NCI-H510A treated with DMSO at 0.1 percent for 48 hours (cell line): ENCODE measurements at places on chromosomes 2 and 18.

DNA sequence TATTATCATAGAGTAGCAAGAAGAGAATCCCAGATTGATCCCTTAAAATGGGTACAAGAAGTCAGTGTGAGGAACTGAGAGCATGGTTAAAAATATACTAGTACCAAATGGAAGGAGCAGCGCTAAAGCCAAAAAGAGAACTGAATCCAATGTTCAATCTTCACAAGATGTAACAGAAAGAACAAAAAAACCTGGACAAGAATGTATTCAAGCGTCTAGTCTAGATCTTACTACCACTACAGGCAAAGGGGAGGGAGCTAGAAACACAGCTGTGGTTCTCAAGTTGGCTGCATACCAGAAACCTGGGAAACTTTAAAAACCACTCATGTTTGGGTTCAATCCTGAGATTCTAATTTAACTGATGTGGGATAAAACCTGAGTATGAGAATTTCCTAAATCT is 57.5 kb downstream of the PIAS2 start:
- DNase-seq = no peak

DNA sequence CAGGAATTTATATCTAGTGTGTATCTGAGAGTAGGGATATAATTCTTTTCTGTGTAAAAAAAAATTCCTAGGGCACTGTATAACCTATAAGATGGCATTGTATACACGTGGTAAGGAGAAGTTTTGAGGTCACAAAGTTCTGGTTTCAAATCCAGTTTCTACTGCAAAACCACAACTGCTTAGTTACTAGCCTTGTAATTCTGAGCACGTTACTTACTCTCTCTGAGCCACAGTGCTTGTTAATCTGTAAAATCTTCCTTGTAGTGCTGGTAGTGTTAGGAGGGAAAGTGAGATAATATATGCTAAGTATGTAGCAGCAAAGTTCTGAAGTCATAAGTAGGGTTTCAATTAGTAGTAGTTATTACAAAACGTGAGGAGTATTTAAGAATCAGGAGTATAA is 175.4 kb downstream of the SATB2 start:
- no peak for DNase-seq

DNA sequence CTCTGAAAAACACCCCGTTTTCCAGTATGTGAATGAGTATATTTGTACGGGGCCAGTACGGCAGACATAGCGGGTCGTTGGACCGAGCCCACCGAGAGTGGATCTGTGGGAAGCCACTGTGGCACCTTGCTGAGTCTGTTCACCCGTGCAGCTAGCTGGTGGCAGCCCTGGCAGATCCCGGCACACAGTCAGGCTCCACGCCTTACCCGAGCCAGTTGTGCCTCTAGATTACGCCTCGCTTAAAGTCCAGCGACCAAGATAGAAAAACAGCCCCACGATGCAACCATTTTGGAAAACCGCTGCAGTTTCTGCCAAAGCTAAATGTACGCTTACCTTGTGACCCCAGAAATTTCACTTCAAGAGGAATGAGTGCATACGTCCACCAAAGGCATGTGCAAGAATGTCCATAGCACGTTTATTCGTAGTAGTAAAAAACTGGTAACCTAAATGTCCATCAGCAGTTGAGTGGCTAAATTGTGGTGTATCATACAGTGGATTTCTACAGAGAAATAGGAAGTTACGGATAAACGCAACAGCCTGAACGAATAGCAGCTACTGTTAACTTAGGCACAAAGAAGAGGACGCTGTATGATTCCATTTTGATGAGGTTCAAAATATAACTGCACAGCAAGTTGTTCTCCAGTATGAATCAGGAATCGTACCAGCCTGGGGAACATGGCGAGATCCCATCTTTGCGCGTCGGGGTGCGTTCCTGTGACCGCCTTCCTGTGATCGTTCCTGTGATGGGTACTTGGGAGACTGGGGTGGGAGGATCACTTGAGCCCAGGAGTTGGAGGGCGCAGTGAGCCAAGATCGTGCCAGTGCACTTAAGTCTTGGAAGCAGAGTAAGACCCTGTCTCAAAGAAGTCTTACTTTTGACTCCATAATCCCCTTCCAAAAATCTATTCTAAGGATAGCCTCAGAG is 688 bp upstream of the WDR33 start:
- peak; percentile 86 for DNase-seq

GRCh38 chr2:79910643-79911042 is 393.9 kb downstream of the LRRTM1 start:
- no peak for DNase-seq

DNA sequence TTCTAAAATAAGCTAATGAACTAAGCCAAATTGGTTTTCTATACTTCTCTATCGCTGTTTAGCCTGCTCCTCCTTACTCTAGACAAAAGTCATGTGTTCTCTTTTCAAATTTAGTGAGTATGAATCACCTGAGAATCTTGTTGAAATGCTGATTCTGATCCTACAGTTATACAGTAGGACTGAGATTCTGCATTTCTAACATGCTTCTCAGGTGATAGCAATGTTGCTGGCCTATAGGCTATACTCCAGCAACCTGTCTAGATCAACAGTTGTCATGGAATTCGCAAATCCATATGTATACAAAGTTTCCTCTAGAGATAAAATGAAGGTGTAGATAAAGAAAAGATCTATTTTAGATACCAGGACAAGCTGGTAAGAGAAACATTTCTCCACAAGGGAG is 62.9 kb downstream of the MEMO1 start:
- DNase-seq = no peak

- DNase-seq = no peak
Measured at GRCh38 chr2:54598347-54599325, 124.8 kb upstream of the EML6 start.

DNA sequence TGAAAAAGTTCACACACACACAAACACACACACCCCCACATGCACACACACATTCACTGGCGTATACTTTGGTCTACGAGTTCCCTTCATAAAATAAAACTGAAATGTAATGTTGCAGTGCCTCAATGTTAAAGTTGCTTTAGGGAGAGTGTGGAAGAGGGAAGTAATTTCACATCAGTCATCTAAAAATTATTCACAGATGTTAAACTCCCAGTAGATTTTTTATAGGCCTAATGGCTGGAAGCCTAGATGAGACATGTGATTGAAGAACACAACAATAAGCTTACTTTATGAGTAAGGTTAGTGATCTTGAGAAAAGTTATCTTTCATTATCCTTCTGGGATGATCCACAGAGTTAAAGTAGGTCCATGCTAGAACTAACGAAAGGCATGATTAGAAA is 506.7 kb upstream of the CNTNAP5 start:
- DNase-seq = no peak

- no peak for DNase-seq
Measured at GRCh38 chr2:231626449-231626848, 33.8 kb downstream of the TEX44 start.

DNA sequence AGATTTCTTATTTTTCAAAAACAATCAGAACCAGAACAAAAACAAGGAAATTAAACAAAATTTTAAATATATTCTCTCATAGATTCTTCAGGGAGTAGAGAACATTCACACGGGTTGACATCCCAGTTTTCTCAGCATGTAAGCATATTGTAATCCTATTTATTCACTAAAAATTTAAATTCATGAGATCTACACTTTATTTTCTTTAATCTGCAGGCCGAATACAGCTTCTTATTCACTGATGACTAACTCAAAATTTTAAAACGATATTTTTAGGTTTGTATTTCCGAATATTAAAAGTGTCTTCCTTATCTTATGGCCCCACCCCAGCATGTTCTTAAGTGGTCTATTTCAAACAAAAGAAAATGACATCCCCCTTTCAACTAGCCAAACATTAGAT is 262.4 kb downstream of the MEIS1 start:
- no peak for DNase-seq

DNA sequence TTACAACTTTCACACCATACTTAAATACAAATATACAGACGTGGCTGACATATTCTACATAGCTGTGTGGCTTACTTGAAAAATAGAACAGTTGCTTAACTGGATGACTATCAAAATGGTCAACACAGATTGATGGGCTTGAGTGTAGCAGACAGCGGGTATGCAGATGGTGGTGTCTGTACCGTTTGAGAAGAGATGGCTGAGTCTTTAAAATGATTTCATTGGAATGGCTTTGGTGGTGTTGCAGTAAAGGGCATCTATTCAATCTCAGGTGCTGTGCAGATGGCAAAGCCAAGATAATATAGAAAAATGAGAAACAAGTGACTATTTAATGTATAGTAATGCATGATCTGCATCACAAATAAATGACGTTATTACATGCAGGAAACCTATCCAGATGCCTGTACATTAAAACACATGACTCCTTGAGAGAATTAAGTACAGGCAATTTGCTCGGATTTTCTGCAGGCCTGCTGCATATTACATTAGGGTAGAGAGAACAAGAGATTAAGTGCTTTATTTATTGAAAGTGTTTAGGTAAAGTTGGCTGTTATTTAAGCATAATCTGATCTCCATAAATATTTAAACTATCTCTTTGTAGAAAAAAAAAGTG is 68.5 kb downstream of the AGPS start:
- no peak for DNase-seq

DNA sequence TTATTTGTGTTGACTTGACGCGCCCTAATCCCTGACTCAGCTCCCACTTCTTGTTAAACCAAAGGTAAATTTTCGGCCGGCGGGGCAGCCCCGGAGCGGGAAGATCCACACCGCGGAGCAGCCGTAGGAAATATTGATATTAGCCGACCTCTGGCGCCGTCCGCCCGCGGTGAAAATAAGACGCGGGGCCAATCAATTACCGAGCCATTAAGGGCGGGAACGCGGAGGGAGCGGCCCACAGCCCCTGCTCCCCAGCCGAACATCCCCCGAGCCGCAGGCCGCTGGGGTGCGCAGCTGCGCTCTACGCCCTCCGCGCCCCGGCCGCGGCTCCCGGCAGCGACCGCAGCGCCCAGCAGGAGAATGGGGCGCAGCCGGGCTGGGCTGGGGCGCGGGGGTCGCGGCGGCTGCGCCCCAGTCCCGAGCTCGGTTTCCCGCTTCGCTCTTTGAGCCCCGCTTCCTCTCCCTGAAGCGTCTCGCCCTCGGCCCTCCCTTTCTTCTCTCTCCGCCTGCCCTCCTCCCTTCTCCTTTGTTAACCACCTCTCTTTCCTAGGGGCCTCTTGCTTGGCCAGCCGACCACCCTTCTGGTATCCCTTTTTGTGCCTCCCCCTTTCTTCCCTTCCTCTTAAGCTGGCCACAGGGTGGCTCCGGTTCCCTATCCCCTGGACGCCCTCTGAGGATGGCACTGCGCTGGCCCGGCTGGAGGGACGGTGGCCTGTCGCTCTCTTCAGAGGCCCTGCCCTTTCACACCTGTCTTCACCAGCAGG is 40.9 kb downstream of the CELF4 start:
- no peak for DNase-seq

DNA sequence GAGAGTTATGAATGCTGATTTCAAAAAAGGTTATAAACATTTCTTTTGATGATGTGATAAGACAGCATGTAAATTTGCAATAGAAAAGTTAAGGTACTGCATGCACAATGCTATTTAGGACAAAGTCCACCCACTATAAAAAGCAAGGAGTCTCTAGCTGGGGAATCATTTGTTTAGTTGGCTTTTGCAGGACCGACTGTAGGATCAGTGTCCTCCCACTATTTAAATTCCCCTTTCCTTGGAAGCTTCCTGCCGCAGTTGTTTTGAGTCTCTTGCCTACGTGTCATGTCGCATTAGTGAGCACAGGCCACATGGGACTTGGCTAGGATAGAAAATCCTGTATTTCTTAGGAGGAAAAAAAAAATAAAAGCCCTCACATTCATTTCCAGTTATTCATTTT is 13.1 kb downstream of the QPCT start:
- DNase-seq = no peak

DNA sequence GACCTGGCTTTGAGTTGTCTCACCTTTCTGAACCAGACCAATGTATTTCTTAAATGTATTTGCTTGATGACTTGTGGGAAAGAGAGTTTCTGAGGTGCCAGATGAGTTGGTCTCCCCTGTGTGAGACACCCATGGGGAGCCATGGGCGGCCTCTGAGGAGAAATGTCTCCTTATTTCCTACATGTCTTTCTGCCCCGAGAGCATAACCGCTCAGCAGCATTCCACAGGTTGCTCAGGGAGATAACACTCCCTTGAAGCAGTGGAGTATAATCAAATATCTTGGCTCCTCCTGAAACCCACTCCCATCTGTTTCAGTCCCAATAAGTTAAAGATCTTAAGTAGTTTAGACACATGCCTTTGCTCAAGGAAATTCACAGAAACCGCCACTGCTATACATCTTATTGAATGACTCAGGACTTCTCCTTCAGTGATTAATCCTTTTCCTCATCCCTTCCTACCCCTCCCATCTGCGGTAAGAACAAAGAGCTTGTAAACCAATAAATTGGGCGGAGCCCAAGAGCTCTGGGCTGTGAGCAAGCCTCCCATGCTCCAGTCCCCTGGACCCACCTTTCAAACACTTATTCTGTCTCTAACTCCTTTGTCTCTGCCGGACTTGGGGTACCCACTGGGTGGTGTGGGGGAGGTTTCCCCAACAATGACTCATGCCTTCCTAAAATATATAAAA is 285.5 kb upstream of the LRRTM4 start:
- DNase-seq = no peak

DNA sequence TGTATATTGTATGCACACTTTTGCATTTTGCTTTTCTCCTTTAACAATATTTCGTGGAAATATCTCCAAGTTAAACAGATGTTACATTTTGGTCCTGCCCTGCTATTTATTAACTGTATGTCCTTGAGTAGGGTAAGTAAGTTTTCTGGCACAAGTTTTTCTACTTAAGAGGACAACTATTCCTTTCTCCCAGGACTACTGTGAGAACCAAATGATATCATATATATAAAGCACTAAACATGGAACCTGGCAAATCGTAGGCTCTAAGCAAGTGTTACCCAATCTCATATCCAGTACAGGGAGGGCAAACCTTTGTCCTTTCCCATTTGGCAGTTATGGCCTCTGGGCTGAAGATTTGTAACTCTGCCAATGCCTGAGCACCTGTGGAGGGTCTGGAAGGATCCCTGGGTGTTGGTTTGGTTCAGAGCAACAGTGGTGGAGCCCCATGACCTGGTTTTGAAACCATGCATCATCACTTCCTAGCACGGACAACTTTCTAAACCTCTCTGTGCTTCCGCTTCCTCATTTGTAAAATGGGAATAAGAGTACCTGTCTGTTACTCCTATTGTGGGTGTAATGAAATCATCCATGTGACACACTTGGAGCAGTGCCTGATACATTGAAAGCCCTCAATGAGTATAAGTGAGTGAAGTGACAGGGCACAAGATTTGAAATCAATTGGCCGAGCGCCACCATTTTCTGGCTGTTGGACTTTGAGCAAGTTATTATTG is 28.3 kb upstream of the ICOS start:
- DNase-seq = no peak

- DNase-seq = no peak
Measured at GRCh38 chr2:33602201-33602830, 3.2 kb upstream of the FAM98A start.

GRCh38 chr18:21272016-21272579 is 30.1 kb downstream of the GREB1L start:
- DNase-seq = no peak

- no peak for DNase-seq
Measured at GRCh38 chr2:151197184-151198108, 64.2 kb downstream of the RBM43 start.

- no peak for DNase-seq
Measured at GRCh38 chr2:19185086-19185485, 173.3 kb downstream of the OSR1 start.

GRCh38 chr18:8286303-8286702 is 322.9 kb upstream of the RAB12 start:
- DNase-seq = no peak

- DNase-seq = no peak
Measured at GRCh38 chr2:186894478-186894877, 45.5 kb upstream of the ZSWIM2 start.

- DNase-seq = no peak
Measured at GRCh38 chr2:6968319-6969100, 51.3 kb downstream of the RNF144A start.
